ENCODE measurements at places on chromosomes 7 and 10.

- no peak for DNase-seq
Measured at GRCh38 chr10:77801474-77802161, 124.9 kb downstream of the DLG5 start.

DNA sequence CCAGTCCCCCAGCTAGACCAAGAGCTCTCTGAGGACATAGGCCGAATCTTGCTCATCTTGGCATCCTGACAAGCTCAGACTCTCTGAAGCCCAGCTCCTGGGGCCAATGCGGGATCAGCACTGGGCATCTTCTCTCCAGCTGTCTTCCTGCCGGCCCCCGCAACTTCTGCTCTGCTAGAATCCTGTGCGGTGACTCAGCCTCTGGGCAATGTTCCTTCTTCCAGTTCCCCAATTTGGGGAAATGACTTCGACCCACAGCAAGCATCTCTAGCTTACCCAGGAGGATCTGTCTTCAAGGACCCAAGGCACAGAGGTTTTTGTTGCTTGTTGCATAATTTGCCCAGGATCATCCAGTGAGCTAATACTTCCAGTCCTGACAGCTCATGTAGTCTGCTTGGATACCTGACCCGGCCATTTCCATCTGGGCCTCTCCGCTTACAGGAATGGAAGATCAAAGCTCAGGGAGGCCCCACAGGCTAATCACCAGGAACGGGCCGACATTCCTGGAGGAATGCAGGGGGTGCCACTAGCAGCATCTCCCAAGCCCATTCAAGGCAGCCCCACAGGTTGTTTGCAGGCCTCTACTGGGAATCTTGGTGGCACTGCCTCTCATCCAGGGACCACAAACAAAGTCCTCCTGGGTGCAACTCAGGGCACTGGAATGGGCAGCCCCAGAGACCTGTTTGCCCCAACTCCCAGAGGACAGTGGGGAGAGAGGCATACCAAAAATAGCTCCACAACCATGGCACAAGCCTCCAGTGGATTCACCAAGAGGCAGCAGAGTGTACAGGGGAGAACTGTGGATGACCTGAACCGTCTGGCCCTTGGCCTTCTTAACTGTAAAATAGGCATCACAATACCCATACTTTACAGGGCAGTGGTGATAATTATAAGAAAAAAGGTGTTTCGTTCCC, 151.9 kb downstream of the NEURL1 start:
- no peak for DNase-seq

- DNase-seq, result no peak
Measured at GRCh38 chr7:135197343-135197742, 14.0 kb downstream of the WDR91 start.

DNA sequence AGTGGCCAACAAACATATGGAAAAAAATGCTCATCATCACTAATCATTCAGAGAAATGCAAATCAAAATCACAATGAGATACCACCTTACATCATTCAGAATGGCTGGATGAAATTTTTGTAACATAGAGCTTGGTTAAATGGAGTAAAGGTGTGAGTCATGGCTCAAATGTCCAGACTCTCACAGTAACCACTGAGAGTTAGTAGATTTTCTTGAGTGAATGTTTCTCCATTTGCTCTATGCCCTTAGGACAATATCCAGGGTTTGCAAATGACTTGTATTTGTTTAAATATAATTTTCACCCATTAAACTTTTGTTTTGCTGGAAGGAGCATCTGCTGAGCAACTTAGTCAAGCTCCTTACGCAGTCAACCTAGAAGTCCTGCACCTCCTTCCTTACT, 967.2 kb downstream of the XPNPEP1 start:
- no peak for DNase-seq

- DNase-seq, result no peak
Measured at GRCh38 chr10:107971973-107972372, 807.5 kb upstream of the SORCS1 start.

DNA sequence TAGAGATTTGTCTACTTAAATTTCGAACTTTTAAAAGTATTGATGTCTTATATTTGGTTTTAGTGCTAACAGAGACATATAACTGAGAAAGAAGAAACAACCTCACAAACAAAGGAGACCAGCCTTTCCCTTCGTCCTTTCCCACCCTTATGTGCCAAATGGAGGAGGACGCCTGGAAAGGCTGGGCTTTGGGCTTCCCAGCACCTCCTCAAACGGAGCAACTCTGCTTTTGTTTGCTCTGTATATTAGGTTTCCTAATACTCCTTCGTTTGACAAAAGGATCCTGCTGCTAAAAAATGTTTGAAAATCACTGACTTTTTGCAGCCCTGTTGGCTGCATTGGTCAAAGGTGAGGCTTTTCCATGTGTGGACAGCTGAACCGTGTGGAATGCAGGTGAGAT, 471.8 kb downstream of the SORCS3 start:
- no peak for DNase-seq
